ENCODE measurements at places on chromosomes 5 and 9.
A peak's percentile ranks its signal among the peaks of the same experiment; 100 is the strongest.

GRCh38 chr5:114363837-114364236, 2.0 kb downstream of the KCNN2 start:
- no peak for DNase-seq

DNA sequence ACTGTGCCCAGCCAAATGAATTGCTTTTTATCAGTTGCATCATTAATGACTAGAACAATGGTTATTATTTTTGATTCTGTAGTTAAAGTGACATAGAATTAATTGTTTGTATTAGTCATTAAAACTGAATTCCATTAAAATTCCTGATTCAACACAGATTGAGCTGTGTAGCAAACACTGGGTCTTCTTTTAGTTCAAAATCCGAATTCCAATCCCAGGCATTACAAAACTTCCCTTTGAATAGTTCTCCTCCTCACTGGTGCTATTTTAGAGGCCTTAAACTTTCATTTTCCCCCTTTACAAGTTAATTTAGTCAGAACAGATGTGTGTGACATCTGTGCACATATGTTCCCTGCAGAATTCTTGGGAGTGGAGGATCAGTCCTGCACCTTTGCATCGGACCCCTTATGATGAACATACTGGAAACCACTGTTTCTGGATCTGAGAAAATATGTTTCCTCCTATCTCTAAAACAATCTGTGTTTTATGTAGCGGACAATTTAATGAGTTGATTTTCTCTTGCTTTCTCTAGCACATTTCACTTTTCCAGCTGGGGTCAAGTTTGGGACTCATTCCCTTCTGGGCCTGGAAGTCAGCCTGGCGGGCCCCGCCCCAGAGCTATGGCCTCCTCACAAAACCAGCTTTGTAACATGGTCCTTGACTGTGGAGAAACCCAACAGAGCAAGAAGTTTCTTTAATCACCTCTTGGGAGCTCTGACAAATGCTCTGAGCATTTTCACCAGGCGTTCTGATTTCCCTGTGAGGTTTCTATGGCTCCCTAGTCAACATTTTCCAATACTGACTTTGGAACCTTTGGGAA, 87.9 kb upstream of the MAMDC2 start:
- DNase-seq: no peak

DNA sequence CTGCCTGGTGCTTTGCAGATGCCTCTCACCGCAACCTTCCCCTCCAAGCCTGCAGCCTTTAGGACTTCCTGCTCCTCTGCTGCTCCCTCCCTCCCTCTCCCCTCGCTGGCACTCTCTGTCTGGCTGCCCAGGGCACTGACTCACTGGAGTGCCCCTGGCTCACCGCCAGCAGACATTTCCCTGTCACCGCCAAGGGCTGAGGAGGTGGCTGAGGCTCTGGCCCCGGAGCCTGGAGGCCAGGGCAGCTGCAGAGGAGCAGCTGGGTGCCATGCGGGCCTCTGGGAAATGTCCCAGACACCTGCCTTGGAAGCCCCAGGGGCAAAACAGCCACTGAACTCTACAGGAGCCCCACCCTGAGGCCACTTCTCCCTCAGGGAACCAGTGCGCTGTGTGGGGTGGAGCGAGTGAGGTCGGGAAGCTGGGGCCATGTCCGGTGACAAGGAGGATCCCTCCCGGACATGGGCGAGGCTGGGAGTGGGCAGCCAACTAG, 53.4 kb downstream of the TENT4A start:
- DNase-seq: peak; percentile 59

- no peak for DNase-seq
Measured at GRCh38 chr9:119533504-119533903, 164.3 kb upstream of the BRINP1 start.

DNA sequence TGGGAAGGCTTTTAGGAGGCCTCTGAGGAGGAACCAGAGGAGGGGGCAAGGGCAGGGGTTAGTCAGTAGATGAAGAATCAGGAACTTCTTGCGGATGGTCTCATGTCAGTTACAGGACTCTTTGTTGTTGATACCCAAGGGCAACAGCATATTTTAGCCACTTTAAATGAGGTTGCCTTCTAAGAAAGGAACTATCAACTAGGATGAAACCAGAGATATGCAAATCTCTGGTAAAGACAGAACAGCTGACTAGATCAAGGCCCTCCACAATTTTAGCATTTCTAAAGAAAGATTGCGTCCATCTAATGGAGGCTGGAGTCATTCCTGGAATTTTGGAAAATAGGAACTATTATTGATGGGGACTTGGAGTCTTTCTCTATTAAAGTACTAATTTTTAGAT, 57.7 kb upstream of the KLF4 start:
- no peak for DNase-seq

GRCh38 chr5:81752644-81752963, 1.7 kb upstream of the SSBP2 start:
- no peak for DNase-seq

- DNase-seq: no peak
Measured at GRCh38 chr5:59562756-59563389, 330.7 kb downstream of the PDE4D start.

GRCh38 chr5:127028822-127029457, 1.4 kb downstream of the MARCHF3 start:
- no peak for DNase-seq

DNA sequence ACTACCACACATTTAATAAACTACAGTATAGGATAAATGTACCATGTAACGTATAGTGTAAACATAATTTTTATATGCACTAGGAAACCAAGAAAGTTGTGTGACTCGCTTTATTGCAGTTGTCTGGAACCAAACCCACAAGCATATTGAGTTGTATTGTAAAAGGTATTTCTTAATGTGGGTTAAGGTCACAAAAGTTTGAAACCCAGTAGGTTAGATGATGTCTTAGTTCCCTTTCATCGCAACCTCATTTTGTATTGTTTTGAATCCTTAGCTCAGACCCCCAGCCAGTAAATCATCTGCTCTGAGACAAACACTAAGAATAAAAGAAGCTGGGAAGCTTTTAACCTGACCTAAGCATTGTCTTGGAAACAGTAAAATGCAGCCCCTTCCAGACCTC, 79.1 kb downstream of the TRIO start:
- DNase-seq: no peak

All from fibroblast of skin of right biceps (primary cell).